ENCODE measurements at places on chromosomes 11 and 22. TPM values are rescaled to one million over a fixed set of nuclear protein-coding genes. Genes with fewer than 3 reads are reported as not detected.

GRCh38 chr22:36935694-36936093 lies 22.3 kb downstream of the CSF2RB start:
- no peak for DNase-seq

RAB6A gene
- 45.9 TPM for total RNA-seq

GRCh38 chr22:27383896-27384295 lies 417.7 kb downstream of the MN1 start:
- no peak for DNase-seq

GRCh38 chr11:134640971-134641968 lies 229.2 kb upstream of the B3GAT1 start:
- no peak for DNase-seq

TMEM151A gene
- not detected for total RNA-seq

LRRC55 gene
- not detected for total RNA-seq

Data from HT1080 (cell line).